ENCODE measurements at places on chromosomes 7 and 10.

DNA sequence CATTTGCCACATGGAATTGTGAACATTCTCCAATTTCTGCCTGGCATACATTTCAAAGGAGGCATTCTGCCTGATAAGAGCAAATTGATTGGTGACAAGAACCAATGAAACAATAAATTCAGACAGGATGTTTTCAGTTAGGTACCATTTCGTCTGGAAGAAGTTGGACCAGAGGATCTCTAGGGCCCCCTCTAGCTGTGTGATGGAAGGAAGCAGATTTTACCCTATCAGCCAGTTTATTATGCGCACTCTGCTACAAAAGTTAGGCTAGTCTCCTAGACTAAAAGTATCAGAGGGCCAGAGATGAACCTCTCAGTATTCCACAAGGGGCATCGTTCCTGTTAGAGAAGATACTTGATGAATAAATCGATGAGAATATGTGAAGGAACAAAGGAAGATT is 118.0 kb downstream of the BUB3 start:
- no peak for DNase-seq

- DNase-seq = no peak
Observed at GRCh38 chr7:37921876-37922275, 1.4 kb downstream of the EPDR1 start.

DNA sequence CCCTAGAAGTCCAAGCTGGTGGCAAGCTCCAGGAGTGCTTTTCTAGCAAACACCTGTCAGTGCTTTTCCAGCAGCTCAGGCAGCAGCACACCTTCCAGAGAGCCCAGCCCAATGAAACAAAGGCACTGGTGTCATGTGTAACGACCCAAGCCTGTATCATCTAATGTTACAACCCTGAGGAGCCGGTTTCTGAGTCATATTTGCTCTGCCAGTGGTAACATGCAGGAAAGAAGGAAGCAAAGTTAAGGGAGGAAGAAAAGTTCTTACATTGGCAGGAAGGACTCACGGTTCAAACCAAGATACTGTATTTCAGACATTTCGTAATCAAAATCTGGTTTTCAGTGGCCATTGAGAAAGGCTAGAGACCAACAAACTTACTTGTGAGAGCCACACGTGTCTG is at the start of gene ANKRD22:
Gene ANKRD22, minus strand, starts transcription at position 139 of the 400 bp plus-strand sequence. CDS start 237 bp downstream, outside the sequence.
- no peak for DNase-seq

DNA sequence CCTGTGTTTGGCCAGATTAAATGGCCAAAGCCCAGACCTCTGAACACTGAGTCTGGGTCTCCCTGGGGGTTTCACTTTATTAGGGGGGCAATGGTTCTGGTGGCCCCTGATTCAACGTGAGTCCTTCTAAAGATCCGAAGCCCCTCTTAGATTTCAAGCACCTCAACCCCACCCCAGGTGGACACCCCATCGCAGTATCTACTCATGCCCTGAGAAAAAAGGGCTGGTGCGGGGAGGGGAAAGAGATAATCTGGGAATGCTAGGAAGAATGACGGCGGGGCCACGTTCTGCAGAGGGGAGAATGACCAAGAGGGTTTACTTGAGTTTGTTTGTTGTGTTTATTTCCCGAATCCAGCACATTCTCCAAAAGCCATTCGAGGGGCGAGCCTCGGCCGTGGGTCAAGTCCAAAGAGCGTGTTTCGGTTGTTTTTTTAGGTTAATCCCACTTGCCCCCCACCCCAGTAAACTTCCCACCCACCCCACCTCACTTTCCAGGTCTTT is 832 bp downstream of the PDLIM1 start:
- DNase-seq = no peak

GRCh38 chr7:80837345-80837744 is 81.5 kb downstream of the SEMA3C start:
- DNase-seq = no peak

DNA sequence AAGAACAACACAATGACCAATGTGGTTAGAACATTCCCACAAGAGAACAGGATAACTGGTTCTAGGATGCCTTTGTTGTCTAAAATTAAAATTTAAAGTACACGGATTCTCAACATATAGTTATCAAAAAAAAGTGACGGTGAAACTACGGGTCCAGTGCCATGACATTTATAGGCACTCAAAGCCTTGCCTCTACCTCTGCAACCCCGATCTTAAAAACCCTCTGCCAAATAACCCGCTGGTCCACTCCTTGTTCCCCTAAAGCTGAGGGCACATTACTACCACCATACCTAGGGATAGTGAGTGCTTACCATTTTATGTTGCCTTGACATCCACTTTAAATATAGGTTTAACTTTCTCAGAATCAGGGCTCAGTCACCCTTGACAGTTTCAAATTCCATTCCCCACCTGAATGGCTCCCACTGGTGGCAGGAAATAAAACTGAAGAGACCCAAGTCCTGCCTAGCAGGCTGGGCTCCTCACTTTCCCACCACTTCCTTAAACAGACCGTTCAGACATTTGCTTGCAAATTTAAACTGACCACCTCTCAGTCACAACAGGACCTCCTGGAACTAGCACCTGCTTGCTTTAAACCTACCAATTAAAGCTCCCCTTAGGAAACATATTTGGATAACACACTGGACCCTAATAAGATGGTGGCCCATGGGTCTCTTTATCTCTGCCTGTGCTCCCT is 169.9 kb upstream of the ASAH2 start:
- DNase-seq = no peak

Data from cortex of kidney (tissue), 1 donor.